ENCODE measurements at places on chromosomes 4 and X.

DNA sequence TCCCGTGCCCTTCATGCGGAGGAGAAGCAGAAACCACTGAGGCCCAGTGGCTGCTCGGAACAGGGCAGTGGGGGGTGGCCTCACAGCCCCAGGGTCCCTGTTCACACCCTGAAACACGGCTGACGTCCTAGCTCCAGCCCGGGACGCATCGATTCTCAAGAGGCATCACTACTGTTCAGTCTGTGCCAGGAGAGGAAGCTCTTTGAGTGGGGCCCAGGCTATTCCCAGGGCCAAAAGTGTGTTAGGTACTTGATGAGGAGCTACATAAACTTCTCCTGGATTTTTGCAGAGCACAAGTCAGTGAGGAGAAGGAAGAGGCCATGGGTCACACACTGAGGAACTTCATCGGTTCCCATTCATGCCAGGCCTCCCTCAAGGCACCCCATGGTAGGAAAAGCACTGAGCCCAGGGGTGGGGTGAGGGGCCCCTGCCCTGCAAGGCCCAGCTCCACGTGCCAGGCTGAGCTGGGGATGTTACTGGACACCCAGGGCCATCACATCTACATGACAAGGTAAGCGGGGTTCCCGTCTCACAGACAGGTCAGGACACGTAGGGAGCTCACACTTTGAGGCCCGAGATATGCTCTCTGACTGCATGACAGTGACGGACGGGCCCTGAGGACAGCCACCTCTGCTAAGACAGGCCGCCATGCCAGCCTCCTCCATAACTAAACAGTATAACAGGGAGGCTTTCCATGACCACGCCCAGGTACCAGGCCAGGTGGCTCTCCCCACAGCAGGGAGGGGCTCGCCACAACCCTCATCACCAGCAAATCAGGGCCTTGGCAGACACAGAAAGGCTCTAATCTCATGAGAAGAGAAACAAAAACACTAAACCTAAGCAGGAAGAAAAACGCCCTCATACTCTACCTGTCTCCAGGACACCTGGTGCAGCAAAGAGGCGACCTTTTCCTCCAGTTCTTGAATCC, 12.4 kb downstream of the TNIP2 start:
- DNase-seq = no peak

GRCh38 chrX:41677183-41678060, 11.4 kb upstream of the GPR34 start:
- DNase-seq = no peak

DNA sequence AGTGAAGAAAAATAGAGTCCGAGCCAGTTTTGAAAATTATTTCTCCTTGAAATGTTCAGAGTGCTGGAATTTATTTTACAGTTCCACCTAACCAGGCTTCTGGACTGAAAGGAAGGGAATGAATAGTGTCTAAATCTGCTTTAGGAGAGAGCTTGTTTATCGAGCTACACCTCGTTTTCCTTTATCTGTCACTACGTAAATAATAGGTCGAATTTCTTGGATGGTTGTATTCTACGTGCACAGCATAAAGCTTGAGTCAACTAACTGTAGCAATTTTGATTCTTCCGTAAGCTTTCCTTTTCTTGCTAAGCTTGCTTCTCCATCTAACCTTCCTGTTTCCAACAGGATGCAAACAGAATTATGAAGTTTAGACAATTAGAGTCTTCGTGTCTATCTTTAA, 48.6 kb downstream of the ADGRL3 start:
- DNase-seq = no peak

- DNase-seq = no peak
These were observed 72.5 kb downstream of the GNL3L start for GRCh38 chrX:54602563-54602962.

GRCh38 chr4:168388890-168389289, 70.3 kb upstream of the DDX60 start:
- no peak for DNase-seq

GRCh38 chr4:7933651-7934510, 5.8 kb downstream of the AFAP1 start:
- no peak for DNase-seq

- no peak for DNase-seq
These were observed 23.0 kb downstream of the GRXCR1 start for GRCh38 chr4:42915484-42915883.

- DNase-seq = no peak
These were observed 7.3 kb downstream of the SUV39H1 start for GRCh38 chrX:48703642-48704481.

DNA sequence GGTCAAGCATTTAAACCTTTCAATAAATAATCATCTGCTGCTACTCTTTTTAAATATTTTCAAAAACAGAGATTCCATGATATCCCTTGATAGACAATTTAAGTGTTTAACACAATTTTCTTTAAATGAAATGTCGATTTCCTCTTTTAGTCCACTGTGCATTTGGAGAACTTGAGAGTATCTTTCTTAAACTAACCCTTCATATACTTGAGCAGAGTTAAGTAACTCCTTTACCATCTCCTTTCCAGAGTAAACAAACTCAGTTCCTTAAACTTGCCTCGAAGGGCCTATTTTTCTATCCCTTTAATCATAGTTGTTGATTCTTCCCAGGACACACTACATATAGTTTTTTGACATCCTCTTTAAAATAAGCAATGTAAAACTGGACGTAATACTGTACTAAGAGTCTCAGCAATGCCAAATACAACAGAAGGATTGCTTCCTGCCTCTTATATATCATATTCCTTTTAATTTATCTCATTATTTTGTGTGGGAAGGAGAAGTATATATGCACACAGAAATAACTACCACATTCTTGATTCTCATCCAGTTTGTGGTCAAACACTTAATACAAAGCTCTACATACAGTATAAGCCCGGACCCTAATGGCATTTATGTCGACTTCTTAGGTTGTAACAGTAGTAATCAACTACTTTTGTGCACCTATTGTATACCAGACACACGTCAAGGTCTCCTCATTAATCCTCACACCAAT, 22.8 kb downstream of the RAB28 start:
- no peak for DNase-seq

DNA sequence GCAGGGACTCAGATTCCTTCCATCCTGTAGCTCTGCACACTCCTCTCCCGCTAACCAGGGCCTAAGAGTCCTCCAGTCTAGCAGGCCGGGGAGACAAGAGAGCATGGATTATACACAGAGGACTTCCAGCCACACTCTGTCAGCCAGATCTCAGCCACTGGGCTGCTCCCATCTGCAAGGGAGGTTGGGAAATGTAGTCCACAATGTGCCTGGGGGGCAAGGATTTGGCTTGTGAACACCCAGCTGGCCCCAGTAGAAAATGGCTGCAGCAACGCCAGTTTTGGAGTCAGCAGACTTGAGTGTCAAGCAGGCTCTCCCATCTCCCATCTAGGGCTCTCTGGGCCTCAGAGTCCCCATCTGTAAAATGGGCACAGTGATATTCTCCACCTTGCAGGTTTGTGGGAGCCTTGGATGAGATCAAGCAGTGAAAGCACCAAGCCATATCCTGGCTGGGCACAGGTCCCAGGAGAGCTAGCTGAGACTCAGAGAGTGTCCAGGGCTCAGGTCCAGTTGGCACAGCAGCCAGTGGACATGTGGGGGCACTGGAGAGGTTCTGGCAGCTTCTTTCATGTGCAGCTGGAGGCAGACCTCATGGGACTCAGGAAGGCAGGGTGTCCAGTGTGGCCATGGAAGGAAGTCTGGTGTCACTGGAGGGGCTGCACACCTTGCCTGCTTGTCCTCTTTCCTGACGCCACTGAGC, 14.6 kb downstream of the PSAPL1 start:
- DNase-seq = no peak

- DNase-seq = no peak
These were observed 25.2 kb upstream of the ZFX start for GRCh38 chrX:24124244-24124799.

DNA sequence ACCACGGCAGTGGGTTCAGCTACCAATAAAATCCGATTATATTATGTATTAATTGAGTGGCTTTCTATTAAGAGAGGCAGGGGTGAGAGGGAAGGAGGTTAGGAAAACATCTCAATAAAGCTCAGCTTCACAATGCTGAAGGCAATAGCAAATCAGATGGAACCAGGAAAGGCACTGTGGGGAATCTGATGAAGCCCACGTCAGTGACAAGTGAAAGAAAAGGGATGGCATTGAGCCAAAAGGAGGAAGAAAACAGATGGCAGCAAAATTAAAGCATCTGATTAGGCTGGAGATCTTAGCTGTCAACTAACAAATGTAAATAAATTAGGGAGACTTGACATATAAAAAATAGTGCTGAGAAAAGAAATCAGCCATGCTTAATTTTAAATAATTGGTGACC, 180.9 kb downstream of the RASL11B start:
- DNase-seq = no peak

DNA sequence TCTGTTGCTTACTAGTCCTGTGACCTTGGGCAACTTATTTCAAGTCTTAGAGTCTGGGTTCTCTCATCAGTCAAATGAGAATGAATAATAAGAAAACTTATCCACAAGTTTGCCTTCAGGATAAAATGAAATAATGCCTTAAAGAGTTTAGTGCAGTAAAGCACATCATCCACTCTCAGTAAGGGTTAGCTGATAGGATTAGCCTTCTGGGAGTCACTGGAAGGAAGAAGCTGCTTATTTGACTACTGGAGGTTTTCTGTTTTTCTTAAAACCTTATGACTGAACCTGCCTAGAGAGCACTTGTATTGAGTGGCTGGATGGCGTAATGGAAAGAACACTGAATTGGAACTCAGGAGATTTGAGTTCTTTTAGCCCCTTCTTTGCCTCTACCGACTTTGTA, 1.8 kb downstream of the RNF128 start:
- DNase-seq = no peak

- no peak for DNase-seq
These were observed 204.1 kb upstream of the CENPE start for GRCh38 chr4:103402198-103402597.

- no peak for DNase-seq
These were observed 42.4 kb upstream of the MCF2 start for GRCh38 chrX:139750390-139750789.

DNA sequence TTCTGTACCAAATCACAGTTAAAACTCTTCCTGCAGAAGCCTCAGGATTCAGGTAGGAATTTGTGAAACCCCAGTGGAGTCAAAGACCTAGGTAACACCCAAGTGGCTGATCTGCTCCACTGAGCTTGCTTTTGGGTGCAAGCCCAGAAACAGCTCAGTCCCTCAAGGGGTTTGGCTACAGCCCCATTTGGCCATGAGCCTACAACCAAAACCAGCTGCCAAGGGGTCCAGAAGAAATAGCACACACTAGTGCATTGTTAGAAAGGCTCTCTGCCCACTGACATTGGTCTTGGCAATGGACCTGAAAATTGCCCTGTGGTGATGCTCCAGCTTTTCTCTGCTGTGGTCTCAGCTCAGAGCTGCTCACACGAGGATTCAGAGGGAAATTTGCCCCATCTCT, 577.4 kb upstream of the INTU start:
- no peak for DNase-seq

DNA sequence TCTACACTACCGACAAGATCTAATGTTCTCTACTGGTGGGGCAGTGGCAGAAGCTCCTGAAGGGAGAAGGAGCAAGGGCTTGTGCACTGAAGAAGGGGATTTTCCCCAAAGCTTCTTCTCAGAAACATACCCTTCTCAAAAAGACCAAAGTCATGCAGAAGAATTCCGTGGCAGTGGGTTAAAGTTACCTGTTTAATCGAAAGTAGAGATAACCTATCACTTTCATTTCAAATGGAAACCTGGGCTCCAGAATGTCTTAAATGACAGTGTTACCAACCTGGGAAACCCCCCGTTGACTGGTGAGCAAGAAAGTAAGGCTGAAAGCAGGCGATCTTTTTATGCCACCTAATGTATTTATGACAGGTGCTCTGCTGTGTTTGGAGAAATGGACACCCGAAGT, 92.5 kb upstream of the TEX13D start:
- DNase-seq = no peak

- no peak for DNase-seq
These were observed 300.2 kb downstream of the PCDH7 start for GRCh38 chr4:31020363-31020762.

DNA sequence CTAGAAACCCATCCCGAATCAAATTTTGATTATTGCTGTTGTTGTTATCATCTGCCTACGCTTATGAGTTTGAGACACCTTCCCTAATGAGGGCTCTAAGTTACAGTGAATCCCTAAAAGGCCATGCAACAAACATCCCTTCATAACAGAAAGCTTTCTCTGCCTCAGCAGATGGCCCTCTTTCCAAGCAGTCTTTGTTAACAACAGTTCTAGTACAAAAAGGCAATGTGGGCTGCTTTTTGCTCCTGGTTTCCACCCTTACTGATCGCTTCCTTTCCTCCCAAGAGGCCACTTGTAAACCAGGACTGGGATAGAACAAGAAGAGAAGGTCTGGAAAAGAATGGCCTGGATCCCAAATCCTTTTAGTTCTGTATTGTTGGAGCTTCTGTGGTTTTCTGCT, 24.2 kb downstream of the GPC4 start:
- no peak for DNase-seq

DNA sequence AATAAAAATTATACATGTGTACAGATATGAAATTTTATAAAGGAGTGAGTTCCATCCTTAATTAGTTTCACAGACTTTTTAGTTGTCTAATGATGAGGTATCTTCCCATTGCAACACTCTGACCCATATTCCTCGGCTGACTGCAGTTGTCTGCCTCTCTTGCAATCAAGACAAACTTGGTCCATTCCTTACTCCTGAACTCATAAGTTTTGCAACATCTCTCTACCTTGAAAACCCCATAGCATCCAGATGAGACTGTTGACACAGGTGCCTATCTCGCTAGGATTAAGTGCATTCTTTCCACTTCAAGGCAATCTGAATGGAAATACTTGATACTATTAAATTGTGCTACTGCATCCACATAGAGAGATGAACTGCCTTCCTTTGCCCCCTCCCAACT, 2.3 kb downstream of the XKRX start:
- no peak for DNase-seq

Data from stimulated activated CD8-positive, alpha-beta memory T cell treated with anti-CD3 and anti-CD28 coated beads, Interleukin-4, amount 100 ng/mL, for 1 hour (primary cell).